ENCODE measurements at places on chromosomes 6 and 20. TPM values are rescaled to one million over a fixed set of nuclear protein-coding genes. Genes with fewer than 3 reads are reported as not detected.

The CEP85L gene
- 3.2 TPM for total RNA-seq

DNA sequence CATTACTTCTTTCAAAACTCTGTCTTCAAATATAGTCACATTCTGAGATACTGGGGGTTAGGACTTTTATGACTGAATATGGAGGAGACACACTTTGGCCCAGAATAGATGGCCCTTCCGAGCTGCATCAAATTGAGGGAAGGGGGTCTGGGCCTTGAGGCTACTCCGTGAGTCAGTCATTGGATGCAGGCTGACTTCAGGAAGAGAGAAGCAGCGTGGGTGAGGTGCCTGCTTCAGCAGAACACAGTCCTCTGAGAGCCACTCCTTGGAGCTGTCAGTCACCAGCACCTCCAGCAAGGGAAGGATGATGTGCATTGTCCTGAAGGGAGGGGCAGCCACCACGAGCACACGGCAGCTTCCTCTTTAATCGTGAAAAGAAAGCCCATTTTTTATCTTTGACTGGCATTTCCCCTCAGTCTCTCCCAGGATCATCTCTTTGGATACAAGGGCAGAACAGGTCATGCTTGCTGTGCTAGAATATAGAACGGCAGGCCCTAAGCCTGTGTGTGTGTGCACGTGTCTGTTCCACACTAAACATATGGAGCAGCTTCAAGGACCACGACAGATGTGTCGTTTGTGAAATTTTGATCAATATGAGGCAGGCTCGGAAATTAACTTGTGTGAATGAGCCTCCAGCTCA is 721.6 kb downstream of the KIF16B start:
- no peak overlapping the region for H3K27ac ChIP-seq
- no peaks in the 10 kb centered on the region for H3K27me3 ChIP-seq
- H3K4me1 ChIP-seq, result no peaks in the 10 kb centered on the region
- DNase-seq, result no peak
- no peak overlapping the region for H3K4me3 ChIP-seq

The HIVEP2 gene
- 20.6 TPM for total RNA-seq

GRCh38 chr6:38322138-38322537 is 317.6 kb downstream of the BTBD9 start:
- H3K4me3 ChIP-seq, result no peak overlapping the region
- no peaks in the 10 kb centered on the region for H3K4me1 ChIP-seq
- H3K27ac ChIP-seq, result no peak overlapping the region
- H3K36me3 ChIP-seq, result no peaks in the 10 kb centered on the region
- DNase-seq, result no peak

The APOBEC2 gene
- total RNA-seq, result 1.1 TPM

- H3K36me3 ChIP-seq, result no peaks in the 10 kb centered on the region
- H3K27ac ChIP-seq, result no peak overlapping the region
- H3K27me3 ChIP-seq, result no peaks in the 10 kb centered on the region
Observed at GRCh38 chr6:41715795-41716515, 19.5 kb downstream of the TFEB start.

DNA sequence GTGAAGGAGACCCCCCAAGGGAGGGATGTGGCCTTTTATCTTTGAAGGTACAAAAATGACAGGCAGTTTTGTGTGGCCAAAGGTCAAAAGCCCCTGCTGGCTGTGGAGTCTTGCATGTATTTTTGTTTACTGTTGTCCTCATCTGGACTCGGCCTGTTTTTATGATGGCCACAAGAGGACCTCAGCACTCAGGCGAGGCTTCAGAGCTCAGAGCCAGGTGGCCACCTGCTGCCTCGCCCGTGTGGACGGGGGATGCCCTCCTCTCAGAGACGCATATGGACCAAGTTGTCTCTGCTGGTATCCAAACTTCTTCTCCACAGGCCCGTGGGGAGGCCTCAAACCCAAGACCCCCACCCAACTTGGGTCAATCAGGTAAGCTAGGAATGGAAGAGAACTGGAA is 118.2 kb downstream of the DACT2 start:
- no peaks in the 10 kb centered on the region for H3K36me3 ChIP-seq

The HLA-DOB gene
- total RNA-seq, result 0.88 TPM

DNA sequence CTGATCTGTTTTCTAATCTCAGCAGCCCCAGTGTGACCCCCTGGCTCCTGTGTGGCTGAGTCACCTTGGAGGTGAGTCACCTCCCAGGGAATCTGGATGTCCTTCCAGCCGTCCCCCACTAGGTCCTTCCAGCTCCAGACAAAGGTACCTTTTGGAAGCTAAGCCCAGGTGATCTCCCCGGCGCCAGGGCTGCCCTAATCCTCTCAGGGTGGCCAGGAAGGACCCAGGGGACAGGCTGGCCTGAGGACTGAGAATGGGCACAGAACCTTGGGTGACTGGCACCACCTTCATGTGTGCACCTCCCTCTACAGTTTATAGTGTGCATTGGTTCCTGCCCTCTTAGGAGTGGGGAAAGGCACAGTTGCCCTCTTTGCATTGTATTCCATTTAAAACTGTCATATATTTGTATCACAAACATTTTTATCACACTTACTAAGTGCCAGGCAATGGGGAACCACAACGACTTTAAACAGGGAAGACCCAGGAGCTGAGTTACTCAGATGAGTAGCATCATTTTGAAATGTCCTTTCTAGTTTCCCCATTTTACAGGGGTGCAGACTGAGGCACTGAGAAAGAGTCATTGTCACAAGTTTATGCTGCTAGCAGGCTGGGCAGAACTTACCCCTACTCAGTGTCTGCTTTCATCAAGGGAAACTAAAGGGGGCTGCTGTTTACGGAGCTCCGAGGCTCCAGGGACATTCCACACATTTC is 2.6 kb upstream of the BPIFB4 start:
- no peak overlapping the region for H3K4me3 ChIP-seq
- no peaks in the 10 kb centered on the region for H3K4me1 ChIP-seq
- no peaks in the 10 kb centered on the region for H3K36me3 ChIP-seq
- H3K27me3 ChIP-seq, result no peaks in the 10 kb centered on the region
- no peak for DNase-seq

GRCh38 chr20:62772990-62773844 is 23.1 kb upstream of the MRGBP start:
- no peak overlapping the region for H3K27ac ChIP-seq
- no peak for DNase-seq
- peaks cover 9% of the 10 kb centered on the region for H3K4me1 ChIP-seq
- H3K27me3 ChIP-seq, result no peaks in the 10 kb centered on the region

The OXT gene
- total RNA-seq, result not detected

DNA sequence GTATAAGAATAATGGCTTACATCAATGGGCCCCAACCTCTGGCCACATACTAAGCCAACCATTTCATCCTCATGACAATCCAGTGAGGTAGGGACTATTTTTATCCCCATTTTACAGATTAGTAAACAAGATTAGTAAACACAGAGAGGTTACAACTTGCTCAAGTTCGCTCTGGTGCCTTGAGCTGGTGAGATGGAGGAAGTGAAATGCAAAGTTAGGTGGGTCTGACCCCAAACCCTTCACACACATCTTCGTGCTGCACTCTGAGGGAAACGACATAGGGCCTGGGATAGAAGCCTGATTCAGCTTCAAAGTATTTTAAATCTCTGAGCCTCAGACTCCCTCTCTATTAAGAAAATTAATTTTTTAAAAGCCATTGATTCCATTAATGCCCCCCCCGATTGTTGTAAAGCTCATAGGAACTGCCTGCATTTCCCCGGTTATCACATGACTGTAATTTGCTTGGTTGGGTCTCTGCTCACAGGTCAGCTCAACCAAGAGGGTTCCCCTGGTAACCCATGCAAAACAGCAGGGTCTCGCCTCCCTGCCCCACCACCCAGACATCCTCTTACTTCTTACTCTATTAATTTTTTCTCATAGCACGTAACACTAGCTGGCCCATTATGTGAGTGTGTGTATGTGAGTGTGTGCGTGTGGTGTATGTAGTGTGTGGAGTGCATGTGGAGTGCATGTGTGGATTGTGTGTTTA is 221.2 kb downstream of the MAFB start:
- H3K36me3 ChIP-seq, result no peaks in the 10 kb centered on the region
- H3K27ac ChIP-seq, result no peak overlapping the region
- H3K27me3 ChIP-seq, result no peaks in the 10 kb centered on the region
